ENCODE measurements at places on chromosomes 6 and 20. TPM values are rescaled to one million over a fixed set of nuclear protein-coding genes. Genes with fewer than 3 reads are reported as not detected.

Gene CNR1
- total RNA-seq: not detected

Gene GTF2H4
- total RNA-seq: 13.1 TPM

Gene ARFGEF3
- total RNA-seq: 1.7 TPM

Gene FAM209B
- not detected for total RNA-seq

Gene SF3B5
- 127 TPM for total RNA-seq

Gene INSM1
- total RNA-seq: not detected

Gene E2F1
- 24.3 TPM for total RNA-seq

Gene TINAG
- not detected for total RNA-seq

Gene PKHD1
- not detected for total RNA-seq

Gene NRSN1
- total RNA-seq: not detected

Measured in uterine smooth muscle cell (primary cell).